ENCODE measurements at places on chromosomes 11 and 22. TPM values are rescaled to one million over a fixed set of nuclear protein-coding genes. Genes with fewer than 3 reads are reported as not detected.
A peak's percentile ranks its signal among the peaks of the same experiment; 100 is the strongest.

DNA sequence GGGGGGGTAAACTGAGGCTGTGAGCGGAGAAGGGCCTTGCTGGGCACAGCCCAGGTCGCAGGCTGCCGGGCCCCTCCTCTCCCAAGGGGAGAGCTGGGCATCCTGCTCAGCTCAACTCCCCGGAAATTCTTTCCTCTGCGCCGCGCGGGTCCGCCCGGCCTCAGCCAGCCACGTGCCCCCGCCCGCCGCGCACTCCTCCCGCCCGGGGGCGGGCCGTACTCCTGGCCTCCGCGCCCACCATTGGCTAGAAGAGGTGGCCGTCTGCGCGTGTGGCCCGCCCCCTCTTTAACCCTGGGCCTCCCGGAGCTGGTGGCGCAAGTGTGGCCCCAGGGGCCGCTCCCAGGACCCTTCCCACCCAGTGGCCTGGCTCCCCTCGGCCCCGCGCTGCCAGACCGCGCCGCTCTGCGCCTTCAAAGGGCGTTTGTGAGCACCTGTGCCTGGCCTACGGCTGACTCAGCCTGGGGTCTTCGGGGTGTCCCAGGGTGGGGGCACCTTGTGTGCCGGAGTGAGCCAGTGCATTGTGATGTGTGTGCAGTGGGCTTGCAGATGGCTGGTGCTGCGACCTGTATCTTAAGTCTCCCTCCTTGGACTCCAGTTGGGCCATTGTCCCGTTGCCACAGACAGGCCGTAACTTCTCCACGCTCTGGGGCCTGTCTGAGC, 2.0 kb downstream of the MRGPRF start:
- peak overlapping the region; percentile 76 for H3K27ac ChIP-seq
- no peaks in the 10 kb centered on the region for H3K4me1 ChIP-seq
- H3K4me3 ChIP-seq = peak overlapping the region; percentile 79
- peak; percentile 88 for DNase-seq
- peaks cover 1% of the 10 kb centered on the region for H3K36me3 ChIP-seq

GRCh38 chr22:19890502-19891316, 36.0 kb upstream of the GNB1L start:
- H3K36me3 ChIP-seq = no peaks in the 10 kb centered on the region
- H3K27me3 ChIP-seq = no peaks in the 10 kb centered on the region
- no peak overlapping the region for H3K27ac ChIP-seq
- H3K4me3 ChIP-seq = no peak overlapping the region
- no peak for DNase-seq
- no peaks in the 10 kb centered on the region for H3K4me1 ChIP-seq

- no peak for DNase-seq
- no peaks in the 10 kb centered on the region for H3K4me1 ChIP-seq
- H3K36me3 ChIP-seq = no peaks in the 10 kb centered on the region
- no peak overlapping the region for H3K27ac ChIP-seq
- H3K27me3 ChIP-seq = no peaks in the 10 kb centered on the region
Measured at GRCh38 chr11:66918741-66919140, 39.4 kb downstream of the PC start.

- H3K4me3 ChIP-seq = no peak overlapping the region
- no peaks in the 10 kb centered on the region for H3K27me3 ChIP-seq
- peaks cover 4% of the 10 kb centered on the region for H3K36me3 ChIP-seq
- DNase-seq = no peak
- H3K4me1 ChIP-seq = no peaks in the 10 kb centered on the region
Measured at GRCh38 chr11:59802639-59803176, 7.9 kb downstream of the MRPL16 start.

DNA sequence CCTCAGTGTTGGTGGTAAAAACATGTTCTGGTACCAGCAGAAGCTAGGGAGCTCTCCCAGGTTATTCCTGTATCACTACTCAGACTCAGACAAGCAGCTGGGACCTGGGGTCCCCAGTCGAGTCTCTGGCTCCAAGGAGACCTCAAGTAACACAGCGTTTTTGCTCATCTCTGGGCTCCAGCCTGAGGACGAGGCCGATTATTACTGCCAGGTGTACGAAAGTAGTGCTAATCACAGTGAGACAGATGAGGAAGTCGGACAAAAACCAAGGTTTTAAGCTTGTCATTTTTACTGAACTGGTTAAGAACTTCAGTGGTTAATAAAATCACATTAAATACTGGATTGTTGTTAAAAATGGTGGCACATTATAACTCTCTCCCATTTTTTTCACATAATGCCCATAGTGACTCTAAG, 42.6 kb upstream of the VPREB1 start:
- DNase-seq = no peak
- H3K4me1 ChIP-seq = no peaks in the 10 kb centered on the region
- no peak overlapping the region for H3K27ac ChIP-seq

- H3K27me3 ChIP-seq = no peaks in the 10 kb centered on the region
- peak; percentile 21 for DNase-seq
- H3K36me3 ChIP-seq = no peaks in the 10 kb centered on the region
- H3K4me3 ChIP-seq = no peak overlapping the region
Measured at GRCh38 chr11:71327156-71328085, 75.0 kb upstream of the SHANK2 start.

Gene CREB3L1
- 18.4 TPM for total RNA-seq

DNA sequence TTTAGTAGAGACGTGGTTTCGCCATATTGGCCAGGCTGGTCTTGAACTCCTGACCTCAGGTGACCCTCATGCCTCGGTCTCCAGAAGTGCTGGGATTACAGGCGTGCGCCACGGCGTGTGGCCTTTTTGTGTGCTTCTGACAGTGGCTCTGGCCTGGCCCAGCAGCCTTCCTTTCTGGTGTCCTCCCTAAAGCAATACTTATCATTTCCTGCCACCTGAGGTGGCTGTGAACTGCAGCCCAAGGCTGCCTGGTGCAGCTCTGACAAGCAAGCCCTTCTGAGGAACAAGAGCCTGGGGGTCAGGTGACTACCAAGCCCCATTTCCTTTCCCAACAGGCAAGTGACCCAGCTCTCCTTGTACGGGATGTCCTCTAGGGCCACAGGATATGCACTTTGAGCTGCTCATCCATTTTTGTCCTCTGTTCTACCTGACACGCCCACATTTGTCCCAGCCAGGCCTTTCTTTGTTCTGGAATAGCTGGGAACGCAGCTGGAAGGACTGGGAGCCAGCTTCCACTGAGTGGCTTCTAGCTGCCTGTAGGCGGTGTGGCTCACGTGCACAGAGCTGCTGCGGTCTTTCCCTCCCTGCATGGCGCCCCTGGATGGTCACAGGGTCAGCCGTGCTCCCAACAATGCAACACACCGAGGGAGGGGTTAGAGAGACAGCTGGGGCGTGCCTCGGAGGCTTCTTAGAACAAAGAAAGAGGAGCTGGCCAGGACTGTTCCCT, 12.3 kb upstream of the BID start:
- H3K36me3 ChIP-seq = no peaks in the 10 kb centered on the region
- DNase-seq = no peak
- no peak overlapping the region for H3K27ac ChIP-seq

GRCh38 chr22:36009085-36009484, 19.5 kb downstream of the RBFOX2 start:
- no peaks in the 10 kb centered on the region for H3K36me3 ChIP-seq
- no peak overlapping the region for H3K4me3 ChIP-seq
- H3K27me3 ChIP-seq = no peaks in the 10 kb centered on the region
- H3K4me1 ChIP-seq = no peaks in the 10 kb centered on the region

DNA sequence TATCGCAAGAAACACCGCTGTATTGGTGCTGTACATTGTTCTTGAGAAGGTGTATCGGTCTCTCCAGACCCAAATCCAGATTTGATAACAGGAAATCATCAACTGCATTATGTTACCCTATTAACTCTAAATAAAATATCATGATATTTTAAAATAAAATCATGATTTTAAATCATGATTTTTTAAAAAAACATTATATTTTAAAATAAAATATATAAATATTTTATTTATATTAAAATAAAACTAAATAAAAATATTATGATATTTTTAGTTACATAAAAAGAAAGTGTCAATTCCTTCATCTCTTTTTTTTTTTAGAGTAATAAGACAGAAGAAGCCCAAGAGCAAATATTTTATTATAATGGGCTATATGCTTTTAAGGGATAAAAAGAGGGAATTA, 27.6 kb downstream of the RBMXL2 start:
- H3K27ac ChIP-seq = no peak overlapping the region
- H3K4me3 ChIP-seq = no peak overlapping the region
- DNase-seq = no peak
- no peaks in the 10 kb centered on the region for H3K36me3 ChIP-seq

Gene C11orf91
- total RNA-seq = not detected

DNA sequence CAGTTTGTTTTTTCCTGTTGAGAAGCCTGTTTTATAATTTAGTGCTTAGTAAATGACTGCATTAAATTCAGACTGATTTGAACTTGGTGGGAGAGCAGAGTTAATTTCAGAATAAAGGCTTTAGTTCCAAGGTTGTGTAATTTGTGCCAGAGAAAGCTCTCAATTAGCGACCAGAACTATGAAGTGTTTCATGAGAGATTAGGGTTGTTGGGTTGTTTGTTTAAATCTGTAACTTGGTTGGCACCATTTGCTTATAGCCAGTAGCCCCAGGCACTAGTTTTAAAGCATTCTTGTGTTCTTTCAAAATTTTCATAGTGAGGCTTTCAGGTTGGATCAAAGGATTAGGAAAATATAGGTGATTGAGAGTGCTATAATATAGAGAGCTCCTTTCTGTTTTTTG, 25.5 kb downstream of the UVRAG start:
- H3K4me3 ChIP-seq = no peak overlapping the region
- no peaks in the 10 kb centered on the region for H3K36me3 ChIP-seq
- H3K4me1 ChIP-seq = peaks cover 3% of the 10 kb centered on the region
- DNase-seq = no peak

DNA sequence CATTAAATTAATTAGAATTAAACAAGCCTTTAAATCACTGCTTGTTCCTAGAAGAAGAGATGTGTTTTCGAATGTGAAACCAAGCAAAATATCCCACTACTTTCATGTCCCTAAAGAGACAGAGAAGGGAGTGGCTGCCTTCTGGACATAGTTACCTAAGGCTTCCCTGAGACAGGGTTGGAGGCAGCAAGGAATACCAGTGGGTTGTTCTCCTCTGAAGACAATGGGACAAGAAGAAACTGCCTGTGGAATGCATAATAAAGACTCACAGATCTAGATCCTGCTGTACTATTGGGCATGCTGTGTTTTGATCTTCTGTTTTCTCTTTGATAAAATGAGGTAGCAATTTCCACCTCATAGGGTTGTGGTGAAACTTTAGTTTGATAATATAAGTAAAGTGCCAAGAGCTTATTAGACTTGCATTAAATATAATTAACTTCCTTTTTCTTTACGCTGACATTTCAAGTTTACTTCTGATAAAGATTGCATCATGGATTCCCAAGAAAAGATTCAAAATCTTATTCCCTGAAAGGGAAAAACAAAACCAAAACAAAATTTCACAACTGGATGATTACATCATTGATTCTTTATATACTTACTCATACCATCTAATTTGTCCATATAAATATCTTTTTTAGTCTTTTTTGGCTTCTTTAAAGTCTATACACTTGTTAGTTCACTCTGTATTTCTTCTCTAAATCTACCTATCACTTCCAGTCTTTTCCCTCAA, 621.3 kb downstream of the ETS1 start:
- no peak overlapping the region for H3K4me3 ChIP-seq
- H3K36me3 ChIP-seq = no peaks in the 10 kb centered on the region
- no peak overlapping the region for H3K27ac ChIP-seq
- no peaks in the 10 kb centered on the region for H3K4me1 ChIP-seq

- H3K36me3 ChIP-seq = no peaks in the 10 kb centered on the region
- DNase-seq = peak; percentile 46
- no peaks in the 10 kb centered on the region for H3K27me3 ChIP-seq
- no peaks in the 10 kb centered on the region for H3K4me1 ChIP-seq
- no peak overlapping the region for H3K4me3 ChIP-seq
Measured at GRCh38 chr22:49322861-49323622, 504.6 kb downstream of the BRD1 start.

DNA sequence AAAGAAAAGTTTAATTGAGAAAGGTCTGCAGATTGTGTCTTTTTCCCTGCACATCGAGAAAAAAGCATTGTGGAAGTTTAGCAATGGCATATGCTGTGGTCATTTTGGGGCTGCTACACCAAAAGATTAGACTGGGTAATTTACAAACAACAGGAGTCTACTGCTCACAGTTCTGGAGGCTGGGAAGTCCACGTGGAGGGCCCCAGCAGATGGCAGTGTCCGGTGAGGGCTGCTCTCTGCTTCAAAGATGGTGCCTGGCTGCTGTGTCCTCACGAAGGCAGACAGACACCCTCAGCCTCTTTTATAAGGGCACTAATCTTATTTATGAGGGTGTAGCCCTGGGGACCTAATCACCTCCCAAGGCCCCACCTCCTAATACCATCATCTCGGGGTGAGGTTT, 21.1 kb downstream of the PHF21B start:
- DNase-seq = no peak
- H3K36me3 ChIP-seq = no peaks in the 10 kb centered on the region
- H3K4me1 ChIP-seq = no peaks in the 10 kb centered on the region
- no peak overlapping the region for H3K4me3 ChIP-seq
- H3K27ac ChIP-seq = no peak overlapping the region
- no peaks in the 10 kb centered on the region for H3K27me3 ChIP-seq

Gene EWSR1
- 176 TPM for total RNA-seq

GRCh38 chr11:33266393-33267215, 9.4 kb downstream of the HIPK3 start:
- no peak for DNase-seq
- no peaks in the 10 kb centered on the region for H3K36me3 ChIP-seq
- H3K4me3 ChIP-seq = no peak overlapping the region
- H3K27me3 ChIP-seq = no peaks in the 10 kb centered on the region
- H3K4me1 ChIP-seq = peaks cover 3% of the 10 kb centered on the region
- no peak overlapping the region for H3K27ac ChIP-seq

DNA sequence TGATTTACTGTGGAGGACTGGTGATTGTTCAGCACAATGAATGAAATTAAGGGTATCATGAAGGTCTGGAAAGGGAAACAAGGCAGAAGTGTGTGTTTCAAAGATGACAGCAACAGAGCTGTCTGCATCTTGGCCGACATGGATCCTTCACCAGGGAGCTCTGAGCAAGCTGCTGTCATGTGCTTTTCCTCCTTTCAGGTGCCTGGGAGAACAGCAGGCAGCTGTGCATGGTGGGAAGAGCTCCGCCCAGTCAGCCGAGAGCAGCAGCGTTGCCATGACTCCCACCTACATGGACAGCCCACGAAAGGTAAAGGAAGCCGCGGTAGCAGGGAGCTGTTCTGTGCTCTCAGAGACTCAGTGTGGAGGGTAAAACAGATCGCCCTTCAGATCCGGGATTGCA, 87.1 kb upstream of the YWHAH start:
- peaks cover 12% of the 10 kb centered on the region for H3K36me3 ChIP-seq
- no peak overlapping the region for H3K27ac ChIP-seq
- DNase-seq = no peak

- no peaks in the 10 kb centered on the region for H3K4me1 ChIP-seq
- no peaks in the 10 kb centered on the region for H3K27me3 ChIP-seq
- no peak overlapping the region for H3K27ac ChIP-seq
- H3K36me3 ChIP-seq = no peaks in the 10 kb centered on the region
- no peak overlapping the region for H3K4me3 ChIP-seq
Measured at GRCh38 chr11:44550123-44550522, 15.3 kb upstream of the CD82 start.

Gene C11orf52
- total RNA-seq = 2.7 TPM

GRCh38 chr22:26295563-26296126, 126.4 kb downstream of the SEZ6L start:
- no peak for DNase-seq
- H3K4me1 ChIP-seq = no peaks in the 10 kb centered on the region
- H3K27me3 ChIP-seq = no peaks in the 10 kb centered on the region
- H3K4me3 ChIP-seq = no peak overlapping the region
- no peaks in the 10 kb centered on the region for H3K36me3 ChIP-seq

Gene BRSK2
- total RNA-seq = 1.0 TPM

Data from aorta (tissue), 5 donors.